SJSA1 (cell line): ENCODE measurements at places on chromosomes 13 and 19.

DNA sequence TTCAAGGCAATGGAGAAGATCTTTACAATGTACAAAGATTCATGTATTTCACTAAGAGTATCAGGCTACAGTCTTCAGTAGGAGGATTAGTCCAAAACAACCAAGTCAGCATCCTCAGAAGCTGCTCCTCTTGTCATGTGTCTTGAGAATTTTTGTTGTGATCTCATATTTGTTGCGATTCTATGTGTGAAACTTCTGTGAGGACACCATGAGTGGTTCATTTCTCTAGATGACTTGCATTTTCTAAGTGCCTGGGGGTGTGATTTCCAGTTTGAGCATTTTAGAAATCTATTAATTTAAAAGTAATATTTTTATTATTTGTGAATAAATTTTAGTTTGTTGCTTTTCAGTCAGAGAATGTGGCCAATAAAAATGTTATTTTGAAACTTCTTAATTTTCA, 94.5 kb downstream of the RAP2A start:
- no peak for DNase-seq

DNA sequence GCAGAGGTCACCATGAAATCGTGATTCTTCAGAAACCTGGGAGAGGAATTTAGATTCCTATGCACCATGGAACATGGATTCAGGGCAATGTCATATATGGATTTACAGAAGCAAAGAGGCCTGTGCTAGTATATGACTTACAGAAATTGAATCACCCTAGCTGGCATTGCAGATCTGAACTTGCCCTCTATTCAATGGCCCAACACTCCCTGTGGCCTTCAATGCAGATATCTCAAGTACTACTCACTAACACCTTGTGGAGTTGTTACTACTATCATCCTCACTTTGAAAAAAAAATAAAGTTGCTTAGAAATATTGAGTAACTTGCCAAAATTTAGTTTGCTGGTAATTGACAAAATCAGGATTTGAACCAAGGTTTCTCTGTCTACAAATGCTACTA, 305.4 kb upstream of the SLITRK1 start:
- DNase-seq = no peak

DNA sequence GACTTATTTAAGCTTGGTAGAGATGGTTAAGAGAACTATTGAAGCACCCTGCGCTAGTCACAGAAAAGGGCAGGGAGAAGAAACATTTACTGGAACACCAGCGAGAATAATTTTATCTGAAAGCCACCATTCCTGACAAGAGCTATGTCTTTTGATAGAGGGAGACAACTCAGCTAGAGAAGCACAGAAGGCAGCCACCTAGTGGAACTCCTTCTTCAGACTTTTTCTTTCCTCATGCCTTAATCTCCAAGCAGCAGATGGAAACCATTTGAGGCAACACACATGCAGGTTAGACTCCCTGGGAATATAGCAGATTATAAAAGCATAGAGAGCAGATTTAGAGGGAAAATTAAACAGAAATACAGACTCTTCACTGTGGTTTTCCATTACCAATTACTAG, 813.4 kb downstream of the SLITRK6 start:
- DNase-seq = no peak

GRCh38 chr19:10095948-10096614, 6.4 kb downstream of the ANGPTL6 start:
- DNase-seq = peak; percentile 90

DNA sequence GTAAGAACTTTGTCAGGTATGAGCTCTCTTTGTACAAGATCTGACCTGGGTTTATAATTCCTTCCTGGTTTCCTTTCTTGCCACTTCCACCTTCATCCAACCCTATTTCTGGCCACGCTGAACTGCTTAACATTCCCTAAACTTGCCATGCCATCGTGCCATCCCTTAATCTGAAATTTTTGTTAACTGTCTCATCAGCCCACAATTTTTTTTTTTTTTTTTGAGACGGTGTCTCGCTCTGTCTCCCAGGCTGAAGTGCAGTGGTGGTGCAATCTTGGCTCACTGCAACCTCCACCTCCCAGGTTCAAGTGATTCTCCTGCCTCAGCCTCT, 144.6 kb downstream of the GGACT start:
- no peak for DNase-seq

DNA sequence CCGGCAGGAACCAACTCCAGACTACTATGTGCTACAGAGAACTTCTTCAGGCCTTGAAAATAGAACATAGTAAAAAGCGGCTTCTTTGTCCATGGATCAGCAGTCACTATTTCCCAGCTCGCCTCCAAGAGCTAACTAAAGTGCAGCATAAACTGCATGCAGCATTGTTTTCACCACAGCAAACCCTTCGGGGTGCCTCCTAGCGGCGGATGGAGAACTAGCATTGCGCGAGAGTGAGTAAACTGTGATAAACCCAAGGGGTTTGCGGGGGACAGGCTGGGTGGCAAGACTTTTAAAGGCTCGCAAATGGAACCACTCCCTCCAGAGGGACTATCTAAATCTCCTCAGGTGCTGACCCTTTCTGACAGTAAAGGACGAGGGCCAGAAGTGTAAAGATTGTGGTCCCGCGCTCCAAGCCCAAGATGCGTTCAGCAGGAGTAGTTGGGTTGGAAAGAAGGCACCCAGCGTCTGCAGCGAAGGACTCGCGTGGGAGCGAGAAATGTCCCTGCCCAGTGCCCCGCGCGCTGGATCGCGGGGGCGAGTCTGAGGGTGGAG, 21.5 kb upstream of the SGCG start:
- DNase-seq = no peak

DNA sequence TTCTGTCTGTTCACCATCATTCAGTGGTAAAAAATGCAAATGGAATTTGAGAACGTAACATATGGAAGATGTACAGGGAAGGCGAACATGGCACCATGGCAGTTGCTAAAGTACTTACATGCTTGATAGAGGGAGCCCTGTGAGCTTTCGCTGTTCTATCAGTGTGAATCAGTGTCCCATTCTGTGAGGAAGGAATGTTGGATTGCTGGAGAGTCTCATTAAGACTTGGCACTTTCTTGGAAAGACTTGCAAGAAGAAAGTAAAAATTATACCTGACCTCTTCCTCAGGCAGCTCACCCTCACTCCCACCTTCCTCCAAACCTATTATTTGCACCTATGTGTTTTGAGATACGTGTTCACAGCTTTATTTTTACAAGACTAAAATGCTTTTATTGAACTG, 43.5 kb downstream of the FREM2 start:
- DNase-seq = no peak

GRCh38 chr19:2962018-2962670, 15.2 kb upstream of the TLE6 start:
- DNase-seq = peak; percentile 92

DNA sequence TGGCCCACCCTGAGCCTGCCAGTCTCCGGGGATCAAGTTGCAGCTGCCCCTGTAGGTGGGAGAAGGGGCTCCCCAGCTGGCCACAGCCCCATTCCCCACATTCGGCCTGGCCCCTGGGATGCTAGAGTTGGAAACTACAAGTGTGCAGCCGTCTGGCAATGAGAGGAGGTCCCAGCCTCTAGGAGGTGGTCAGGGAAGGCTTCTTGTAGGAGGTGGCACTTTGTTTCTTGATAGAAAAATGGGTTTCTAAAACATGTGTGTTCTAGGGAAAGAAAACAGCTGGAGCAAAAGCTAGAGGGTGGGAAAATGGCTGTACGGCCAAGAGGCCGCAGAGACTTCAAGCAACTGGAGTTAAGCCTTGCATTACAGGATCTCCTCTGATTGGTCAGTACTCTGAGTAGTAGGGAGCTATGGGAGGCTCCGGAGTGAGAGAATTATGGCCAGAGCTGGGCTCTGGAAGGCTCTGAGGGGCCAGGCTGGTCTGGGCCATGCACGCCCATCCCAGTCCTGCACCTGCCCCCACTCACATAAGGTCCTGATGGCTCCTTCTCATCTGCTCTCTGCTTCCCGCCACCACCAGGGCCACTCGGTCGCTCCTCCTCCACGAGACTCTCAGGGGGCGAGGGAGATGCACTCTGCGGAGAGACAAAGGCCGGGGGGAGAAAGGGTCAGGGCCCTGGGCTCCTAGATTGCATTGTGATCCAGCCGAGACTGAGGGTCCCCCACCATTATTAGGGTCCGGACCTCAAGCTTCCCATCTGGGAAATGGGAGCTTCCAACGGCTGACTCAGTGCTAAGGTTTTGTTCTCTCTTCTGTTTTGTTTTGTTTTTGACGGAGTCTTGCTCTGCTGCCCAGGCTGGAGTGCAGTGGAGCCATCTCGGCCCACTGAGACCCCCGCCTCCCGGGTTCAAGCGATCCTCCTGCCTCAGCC, 13.7 kb downstream of the TLE2 start:
- DNase-seq = no peak

DNA sequence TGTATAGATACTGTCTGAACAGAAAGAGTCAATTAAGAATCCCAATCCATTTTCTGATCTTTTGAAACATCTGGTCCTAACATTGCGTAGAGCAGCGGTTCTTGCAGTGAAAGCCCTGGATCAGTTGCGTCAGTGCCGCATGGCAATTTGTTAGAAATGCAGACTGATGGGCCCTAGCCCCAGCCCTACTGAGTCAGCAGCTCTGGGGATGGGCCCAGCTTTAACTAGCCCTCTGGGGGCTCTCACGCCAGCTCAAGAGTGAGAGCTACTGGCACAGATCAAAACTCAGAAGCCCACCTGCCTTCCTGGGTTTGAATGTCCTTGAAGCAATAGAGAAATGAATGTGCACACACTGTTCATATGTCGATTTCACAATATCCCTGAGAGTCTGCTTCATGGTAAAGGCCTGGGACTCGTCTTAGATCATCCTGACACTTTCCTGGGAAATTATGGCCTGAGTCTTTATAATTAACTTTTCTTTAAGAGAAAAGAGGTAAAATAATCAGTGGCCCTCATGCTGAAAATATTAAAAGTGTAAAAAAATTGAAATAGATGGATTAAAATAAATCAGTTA, 206.8 kb upstream of the TMTC4 start:
- DNase-seq = no peak

DNA sequence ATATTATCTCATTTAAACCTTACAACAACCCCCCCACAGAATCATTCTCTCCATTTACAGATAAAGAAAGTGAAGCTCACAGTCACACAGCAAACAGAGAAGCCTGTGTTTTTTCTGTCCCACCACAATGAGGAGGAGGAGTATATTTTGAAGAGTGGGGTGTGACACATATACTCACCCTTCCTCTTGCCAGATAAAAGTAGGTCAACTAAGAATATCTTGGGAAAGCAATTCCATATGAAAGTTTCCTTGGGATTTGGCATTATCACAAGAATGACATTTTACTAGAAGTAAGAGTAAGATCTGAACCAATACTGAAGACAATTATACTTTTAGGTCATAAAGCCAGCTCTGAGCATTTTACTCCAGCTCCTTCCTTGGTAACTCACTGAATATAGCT, 287.5 kb upstream of the HTR2A start:
- no peak for DNase-seq

GRCh38 chr19:32945260-32945659, 26.5 kb downstream of the CEP89 start:
- DNase-seq = no peak

- no peak for DNase-seq
Measured at GRCh38 chr13:111161601-111162600, 46.8 kb downstream of the ARHGEF7 start.

- DNase-seq = no peak
Measured at GRCh38 chr19:6039566-6040225, 61.8 kb upstream of the RANBP3 start.

DNA sequence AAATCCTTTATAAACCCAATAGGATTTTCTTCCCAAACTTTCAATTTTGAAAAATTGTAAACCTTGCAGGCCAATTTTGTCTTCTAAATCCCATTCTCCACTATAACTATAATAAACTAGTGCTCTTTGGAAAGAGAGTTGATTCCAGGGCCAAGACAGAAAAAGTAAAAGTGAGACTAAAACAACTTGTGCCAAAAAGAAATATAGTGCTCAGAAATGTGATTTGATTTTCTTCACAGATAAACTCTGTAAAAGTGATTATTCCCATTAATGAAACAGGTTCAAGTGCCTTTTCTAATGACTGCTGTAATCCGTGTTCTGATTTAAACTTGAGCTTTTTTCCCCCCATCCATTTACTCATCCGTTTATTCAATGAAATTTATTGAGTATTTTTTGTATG, 1831.1 kb downstream of the SLITRK5 start:
- DNase-seq = no peak

DNA sequence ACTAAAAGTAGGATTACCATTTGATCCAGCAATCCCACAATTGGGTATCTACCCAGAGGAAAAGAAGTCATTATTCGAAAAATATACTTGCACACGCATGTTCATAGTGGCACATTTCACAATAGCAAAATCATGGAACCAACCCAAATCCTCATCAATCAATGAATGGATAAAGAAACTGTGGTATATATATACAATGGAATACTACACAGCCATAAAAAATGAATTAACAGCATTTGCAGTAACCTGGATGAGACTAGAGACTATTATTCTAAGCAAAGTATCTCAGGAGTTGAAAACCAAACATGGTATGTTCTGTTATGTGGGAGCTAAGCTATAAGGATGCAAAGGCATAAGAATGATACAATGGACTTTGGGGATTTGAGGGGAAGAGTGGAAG, 3.0 kb downstream of the ZNF708 start:
- no peak for DNase-seq
